SK-N-DZ (cell line): ENCODE measurements at places on chromosomes 6 and 20.

DNA sequence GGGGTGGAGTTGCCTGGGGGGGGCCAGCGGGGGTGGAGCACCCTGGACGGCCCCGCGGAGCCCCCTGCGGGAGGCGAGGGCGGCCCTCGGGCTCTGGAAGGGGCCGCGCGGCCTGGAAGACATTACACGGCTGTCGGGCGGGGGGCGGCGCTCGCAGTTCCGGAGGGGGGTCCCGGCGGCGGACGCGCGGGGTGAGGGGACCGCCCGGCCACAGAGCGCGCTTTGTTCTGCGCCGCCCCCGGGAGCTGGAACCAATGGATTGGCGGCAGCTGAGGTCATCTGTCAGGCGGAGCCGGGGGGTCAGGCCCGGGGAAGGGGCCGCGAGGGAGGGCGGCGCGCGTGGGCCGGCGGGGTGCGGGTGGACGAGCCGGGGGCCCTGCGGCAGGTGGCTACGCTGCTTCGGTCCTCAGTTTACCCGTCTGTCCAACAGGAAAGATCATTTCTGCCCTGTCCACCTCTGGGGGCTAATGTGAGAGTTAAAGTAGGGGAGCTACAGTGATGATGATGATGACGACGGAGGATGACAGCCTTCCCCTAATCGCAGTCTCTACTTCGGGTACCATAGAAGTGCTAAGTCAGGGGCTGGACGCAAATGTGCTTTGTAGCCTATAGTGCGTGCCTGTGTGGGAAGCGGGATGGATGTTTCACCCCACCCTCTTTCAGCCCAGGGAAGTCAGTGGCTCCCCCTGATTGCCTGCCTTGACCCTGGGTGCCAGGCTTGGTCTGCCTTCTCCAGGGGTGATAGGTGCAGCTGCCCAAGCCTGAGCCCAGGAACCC, 10.4 kb downstream of the SRXN1 start:
- DNase-seq = peak; percentile 52

DNA sequence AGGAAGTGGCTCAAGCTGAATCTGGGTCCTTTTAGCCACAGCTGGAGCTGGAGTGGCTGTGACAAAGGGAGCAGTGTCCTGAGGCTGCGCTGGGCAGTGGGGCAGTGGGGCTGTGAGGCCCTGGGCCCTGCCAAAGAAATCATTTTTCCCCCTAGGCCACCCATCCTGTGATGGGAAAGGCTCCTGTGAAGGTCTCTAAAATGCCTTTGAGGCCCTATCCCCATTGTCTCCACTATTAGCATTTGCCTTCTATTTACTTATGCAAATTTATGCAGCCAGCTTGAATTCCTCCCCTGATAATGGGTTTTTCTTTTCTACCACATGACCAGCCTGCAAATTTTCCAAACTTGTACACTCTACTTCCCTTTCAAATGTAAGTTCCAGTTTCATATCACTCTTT, 539.2 kb downstream of the MEI4 start:
- no peak for DNase-seq

- DNase-seq = no peak
Observed at GRCh38 chr6:158476389-158476788, 83.5 kb upstream of the TMEM181 start.

DNA sequence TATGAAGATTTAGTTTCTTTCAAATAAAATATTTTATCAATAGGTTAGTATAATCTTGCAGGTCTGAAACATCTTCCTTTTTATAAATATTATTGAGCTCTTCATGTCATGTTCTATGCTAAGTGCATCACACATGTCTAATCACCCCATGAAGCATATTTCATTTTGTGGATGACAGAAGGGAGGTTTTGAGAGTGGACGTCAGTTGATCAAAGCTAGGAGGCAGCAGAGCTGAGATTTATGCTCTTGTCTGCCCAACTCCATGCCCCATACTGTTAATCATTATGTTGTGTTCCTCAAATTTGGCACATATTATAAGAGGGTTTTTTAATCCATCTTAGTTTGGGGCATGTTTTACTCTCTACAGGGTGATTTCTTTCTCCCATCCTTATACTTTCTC, 22.7 kb downstream of the DSE start:
- DNase-seq = no peak

- no peak for DNase-seq
Observed at GRCh38 chr6:157561414-157561790, 180.4 kb downstream of the ZDHHC14 start.

DNA sequence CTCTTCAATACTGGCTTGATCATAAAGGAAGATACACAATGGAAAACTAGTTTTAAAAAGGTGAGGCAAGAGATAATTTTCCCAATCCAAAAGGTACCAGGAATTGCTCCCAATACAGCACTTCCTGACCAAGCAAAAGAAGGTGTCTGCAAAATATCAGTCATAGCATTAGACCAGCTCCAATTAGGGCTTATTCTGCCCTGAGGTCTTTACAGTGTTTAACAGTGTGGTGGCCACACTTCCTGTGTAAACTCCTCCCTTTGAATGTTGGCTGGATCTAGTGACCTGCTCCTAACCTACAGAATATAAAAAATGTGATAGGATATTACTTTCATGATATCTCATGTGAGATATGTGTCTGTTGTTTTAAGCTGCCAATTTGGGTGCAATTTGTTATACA, 57.1 kb upstream of the BTN3A2 start:
- no peak for DNase-seq

DNA sequence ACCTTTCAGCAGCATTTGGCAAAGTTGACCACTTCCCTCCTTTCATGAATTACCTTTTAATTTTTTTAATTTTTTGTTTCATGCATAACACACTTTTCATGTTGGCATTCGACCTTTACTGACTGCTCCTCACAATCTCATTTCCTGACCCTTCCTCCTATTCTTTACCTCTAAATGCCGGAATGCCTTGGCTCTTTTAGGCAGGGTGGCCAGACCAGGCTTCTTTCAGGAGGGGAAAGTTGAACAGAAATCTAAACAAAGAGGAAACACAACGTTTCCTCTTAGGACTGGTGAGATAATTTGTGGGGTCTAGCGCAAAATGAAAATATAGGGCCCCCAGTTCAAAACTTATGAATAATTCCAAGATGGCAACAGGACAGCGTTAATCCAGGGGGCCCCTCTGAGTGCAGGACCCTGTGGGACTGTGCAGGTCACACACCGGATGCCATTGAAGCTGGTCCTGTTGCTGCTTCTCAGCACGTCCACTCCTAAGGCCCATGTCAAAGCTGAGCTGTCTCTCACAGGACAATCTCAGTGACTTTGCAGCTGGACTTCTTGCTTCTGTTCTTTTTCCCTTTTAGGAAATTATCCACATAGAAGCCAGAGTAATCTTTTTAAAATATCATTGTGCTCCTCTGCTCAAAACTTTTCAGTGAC, 313.8 kb downstream of the HDGFL1 start:
- DNase-seq = no peak

GRCh38 chr6:143872201-143872600, 7.9 kb downstream of the ZC2HC1B start:
- no peak for DNase-seq

GRCh38 chr20:24382743-24383142, 86.7 kb upstream of the SYNDIG1 start:
- DNase-seq = peak; percentile 84

DNA sequence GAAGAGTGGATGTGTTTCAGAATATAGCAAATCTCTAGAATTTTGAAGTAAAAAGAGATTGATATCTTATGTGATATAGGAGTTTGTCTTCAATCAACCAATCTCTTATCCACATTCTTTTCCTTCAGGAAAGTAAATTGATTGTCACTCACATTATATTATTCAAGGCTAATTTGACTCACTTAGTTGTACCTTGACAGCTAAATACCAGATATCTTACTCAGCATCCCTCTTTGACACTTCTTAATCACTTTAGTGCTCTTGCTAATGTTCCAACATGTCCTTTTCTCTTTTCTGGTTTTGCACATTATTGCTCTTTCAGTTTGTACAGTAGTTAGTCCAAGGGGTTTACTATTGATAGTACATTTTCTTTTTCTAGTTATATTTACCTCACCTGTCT, 286.9 kb upstream of the PTCHD4 start:
- no peak for DNase-seq

DNA sequence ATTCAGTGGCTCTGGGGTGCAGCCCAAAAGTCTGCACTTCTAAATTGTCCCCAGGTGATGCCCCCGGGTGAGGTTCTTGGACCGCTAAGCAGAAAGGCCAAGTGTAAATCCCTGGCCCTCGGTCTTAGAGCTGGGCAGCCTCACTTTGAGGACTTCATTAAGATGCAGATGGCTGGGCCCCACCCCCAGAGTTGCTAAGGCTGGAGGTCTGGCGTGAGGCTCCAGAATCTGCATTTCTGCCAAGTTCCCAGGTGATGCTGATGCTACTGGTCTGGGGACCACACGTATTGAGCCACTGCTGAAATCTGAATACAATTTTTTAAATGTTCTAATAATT, 735 bp upstream of the SLC23A2 start:
- DNase-seq = no peak

GRCh38 chr20:8721098-8721497, 347.8 kb upstream of the PLCB4 start:
- DNase-seq = peak; percentile 75

GRCh38 chr6:157271911-157272310, 51.4 kb downstream of the TMEM242 start:
- DNase-seq = no peak

DNA sequence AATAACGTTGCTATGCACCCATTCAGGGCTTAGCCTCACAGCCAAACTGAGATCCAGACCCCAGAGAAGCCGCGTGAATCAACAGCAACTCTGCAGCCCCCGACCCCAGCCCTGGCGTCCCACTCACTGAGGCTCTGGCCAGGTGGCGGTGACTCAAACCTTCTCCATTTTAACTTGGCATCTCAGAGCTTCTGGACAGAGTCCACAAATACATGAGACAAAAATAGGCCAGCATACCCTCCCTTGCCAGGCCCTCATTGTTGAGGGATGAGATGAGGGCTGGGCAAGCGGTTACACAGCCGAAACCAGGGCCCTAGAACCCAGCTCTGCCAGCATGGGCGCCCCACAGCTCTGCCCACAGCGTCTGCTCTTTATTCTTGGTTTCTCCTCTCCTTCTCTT, 118.4 kb downstream of the MYLK4 start:
- no peak for DNase-seq

GRCh38 chr6:80142586-80142985, 36.1 kb downstream of the BCKDHB start:
- no peak for DNase-seq

GRCh38 chr6:63816401-63816981, 180.9 kb downstream of the PHF3 start:
- DNase-seq = peak; percentile 44

DNA sequence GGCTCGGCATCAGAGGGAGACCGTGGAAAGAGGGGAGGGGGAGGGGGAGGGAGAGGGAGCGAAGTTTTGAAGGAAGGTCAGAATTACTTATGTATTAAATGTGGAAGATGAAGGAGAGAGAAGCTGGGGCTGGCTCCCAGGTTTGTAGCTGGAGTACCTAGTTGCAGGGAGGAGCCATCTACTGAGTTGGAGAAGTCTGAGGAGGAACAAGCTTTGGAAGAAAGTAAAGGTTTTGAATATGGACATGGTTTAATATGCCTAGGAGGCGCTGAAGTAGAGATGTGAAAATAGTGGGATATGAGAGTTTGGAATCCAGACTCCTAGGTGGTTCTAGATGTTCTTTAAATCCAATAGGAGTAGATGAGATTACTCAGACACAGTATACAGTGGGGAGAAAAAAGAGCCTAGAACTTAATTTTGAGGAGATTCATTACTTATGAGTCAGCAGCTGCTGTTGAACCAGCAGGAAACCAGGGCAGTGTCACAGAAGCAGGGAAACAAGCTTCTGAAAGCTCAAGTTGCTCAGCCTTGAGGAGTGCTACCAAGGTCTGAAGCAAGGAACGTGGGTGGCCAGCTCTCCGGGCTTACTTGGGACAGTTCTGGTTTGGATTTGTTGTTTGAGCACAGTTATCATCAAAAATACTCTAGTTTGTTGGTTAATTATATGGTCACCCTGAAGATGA, 149.3 kb downstream of the UTRN start:
- DNase-seq = no peak

- DNase-seq = no peak
Observed at GRCh38 chr6:169395080-169395805, 141.6 kb upstream of the THBS2 start.

- DNase-seq = peak; percentile 16
Observed at GRCh38 chr6:108914235-108915022, 66.2 kb downstream of the ARMC2 start.

GRCh38 chr20:20520776-20521175, 152.9 kb downstream of the INSM1 start:
- no peak for DNase-seq

GRCh38 chr6:39930540-39930939, 3.7 kb downstream of the MOCS1 start:
- no peak for DNase-seq

- no peak for DNase-seq
Observed at GRCh38 chr6:47147836-47148344, 105.8 kb upstream of the ADGRF1 start.

DNA sequence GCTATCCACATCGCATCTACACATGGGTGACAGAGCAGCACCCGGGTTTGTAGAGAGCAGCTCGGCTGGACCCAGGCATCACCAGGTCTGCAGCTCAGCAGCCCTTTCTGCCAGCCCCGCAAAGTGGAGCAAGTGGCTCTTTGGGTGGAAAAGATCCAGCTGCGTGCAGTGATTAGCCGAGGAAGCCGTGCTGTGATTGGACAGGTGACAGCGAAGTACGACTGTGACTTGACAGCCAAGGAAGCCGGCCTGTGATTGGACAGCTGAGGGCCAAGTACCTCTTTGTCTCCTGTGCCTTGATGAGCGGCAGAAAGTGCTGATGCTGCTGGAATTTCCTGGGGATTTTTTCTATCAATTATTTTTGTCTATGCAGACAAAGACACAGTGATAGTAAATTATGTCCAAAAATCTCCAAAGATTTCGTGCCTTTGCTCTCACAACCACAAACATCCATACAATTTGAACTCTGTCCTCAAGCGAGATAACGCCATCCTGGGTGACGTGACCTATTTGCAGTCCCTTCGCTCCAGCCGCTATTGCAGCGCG, 62.3 kb upstream of the GPR31 start:
- DNase-seq = no peak

DNA sequence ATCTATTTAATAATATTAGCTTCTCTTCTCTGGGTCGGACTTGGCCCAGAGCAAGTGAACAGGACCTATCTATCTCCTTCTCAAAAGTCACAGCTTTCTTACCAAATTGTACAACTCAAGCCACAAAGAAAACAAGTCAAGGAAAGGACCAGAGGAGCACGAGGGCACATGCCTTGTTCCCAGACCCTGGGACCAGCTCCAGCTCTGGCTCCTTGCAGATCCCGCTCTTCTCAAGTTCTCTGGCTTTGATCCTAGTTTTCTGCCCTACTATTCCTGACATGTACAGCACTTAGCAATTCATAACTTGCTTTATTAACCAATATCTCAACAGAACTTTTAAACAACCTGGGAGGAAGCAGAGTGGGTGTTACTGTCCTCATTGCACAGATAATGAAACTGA, 185.9 kb downstream of the ESR1 start:
- DNase-seq = no peak

GRCh38 chr6:13859871-13860555, 45.7 kb upstream of the MCUR1 start:
- peak; percentile 43 for DNase-seq

DNA sequence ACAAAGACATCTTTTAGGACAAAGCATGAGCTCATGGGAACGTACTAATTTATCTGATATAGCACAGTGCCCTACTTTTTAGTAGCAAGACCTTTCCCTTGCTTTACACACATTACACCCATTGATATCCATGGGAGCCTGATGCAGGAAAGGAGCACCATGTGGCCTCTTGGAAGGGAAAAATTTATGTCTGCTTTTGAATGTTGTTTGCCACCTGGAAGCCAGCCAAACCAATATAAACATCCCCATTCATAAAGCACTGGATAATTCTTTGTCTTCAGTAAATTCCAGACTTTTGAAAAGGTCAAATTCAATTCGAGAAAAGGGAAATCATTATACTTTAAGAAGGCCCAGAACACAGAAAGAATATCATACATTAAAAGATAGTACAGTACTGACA, 152.3 kb upstream of the BEND6 start:
- no peak for DNase-seq
